ENCODE measurements at places on chromosomes 1 and 21.

DNA sequence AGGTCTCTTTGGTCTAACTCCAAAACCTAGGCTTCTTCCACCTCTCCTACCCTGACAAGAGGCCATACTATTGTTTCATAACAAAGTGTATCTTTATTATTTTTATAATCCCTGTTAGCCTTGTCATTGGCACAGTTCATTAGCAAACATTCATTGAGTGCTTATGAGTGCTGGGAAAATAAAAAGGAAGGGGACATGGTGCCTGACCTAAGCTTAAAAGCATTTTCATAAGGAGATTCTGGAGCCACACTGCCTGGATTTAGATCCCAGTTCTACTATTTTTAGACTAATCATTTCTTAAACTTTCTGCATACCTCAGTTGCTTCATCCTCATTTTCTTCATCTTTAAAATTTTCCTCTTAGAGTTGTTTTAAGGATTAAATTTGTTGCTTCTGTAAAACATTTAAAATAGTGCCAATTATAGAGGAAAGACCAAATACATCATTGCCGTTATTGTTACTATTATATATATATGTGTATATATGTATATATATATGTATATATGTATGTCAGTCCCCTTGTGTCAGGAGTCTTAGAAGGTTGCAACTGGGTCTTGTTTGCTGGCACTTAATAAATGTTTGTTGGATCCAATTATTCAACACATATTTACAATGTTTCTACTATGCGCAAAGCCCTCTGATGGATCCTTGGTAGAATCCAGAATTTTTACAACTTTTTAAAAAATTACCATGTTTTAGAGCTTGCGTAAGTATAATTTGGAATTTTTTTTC is 250.9 kb upstream of the SGIP1 start:
- peaks cover 6% of the 10 kb centered on the region for H3K4me1 ChIP-seq
- H3K27ac ChIP-seq, result no peak overlapping the region
- DNase-seq, result no peak
- H3K4me3 ChIP-seq, result no peak overlapping the region
- H3K36me3 ChIP-seq, result no peaks in the 10 kb centered on the region

DNA sequence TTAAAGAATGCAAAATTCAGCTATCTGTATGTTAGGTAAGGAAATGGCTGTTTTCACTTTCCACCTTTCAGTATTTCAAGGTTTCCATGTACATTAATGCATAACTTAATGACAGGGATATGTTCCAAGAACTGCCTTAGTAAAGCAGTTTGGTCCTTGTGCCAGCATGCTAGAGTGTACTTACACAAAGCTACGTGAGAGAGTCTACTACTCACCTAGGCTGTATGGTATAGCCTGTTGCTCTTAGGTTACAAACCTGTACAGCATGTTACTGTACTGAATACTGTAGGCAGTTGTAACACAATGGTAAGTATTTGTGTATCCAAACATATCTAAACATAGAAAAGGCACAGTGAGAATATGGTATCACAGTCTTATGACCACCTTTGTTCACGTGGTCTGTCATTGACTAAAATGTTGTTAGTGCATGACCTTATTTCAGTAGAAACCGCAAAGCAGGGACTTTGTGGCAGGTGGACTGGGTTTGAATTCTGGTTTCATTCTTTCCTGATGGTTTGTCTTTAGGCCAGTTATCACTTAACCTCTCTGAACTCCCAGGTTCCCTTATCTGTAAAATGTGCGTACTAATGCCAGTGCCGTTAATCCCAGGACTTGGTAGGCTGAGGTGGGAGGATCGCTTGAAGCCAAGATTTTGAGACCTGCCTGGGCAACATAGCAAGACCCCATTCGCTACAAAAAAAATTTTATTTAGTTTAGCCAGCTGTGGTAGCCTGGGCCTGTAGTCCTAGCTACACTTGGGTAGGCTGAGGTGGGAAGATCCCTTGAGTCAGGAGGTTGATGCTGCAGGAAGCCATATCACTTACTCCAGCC is 4.9 kb downstream of the SMYD2 start:
- no peak for DNase-seq
- no peaks in the 10 kb centered on the region for H3K27me3 ChIP-seq
- H3K27ac ChIP-seq, result no peak overlapping the region
- H3K4me3 ChIP-seq, result no peak overlapping the region

- H3K27ac ChIP-seq, result no peak overlapping the region
- peaks cover 3% of the 10 kb centered on the region for H3K4me1 ChIP-seq
- H3K4me3 ChIP-seq, result no peak overlapping the region
Observed at GRCh38 chr1:109782514-109782913, 18.8 kb upstream of the EPS8L3 start.

DNA sequence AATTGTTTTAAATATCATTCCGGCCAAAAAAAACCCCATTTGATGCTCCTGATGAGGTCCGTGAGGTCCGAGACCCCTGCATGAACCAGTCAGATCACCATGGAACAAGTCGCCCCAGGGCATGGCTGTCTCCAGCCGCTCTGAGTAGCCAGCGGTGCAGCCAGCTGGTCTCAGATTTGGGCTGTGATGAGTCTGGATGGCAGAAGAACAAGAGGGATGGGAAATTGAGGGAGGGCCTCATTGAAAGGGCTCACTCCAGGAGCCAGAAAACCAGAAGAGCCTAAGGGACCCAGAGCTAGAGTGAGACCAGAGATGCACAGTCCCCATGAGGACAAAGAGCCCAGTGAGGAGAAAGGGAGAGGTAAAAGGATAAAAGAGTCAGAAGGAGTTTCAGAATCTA is 174.0 kb downstream of the TOMM20 start:
- H3K27ac ChIP-seq, result no peak overlapping the region
- no peak for DNase-seq
- no peaks in the 10 kb centered on the region for H3K27me3 ChIP-seq

DNA sequence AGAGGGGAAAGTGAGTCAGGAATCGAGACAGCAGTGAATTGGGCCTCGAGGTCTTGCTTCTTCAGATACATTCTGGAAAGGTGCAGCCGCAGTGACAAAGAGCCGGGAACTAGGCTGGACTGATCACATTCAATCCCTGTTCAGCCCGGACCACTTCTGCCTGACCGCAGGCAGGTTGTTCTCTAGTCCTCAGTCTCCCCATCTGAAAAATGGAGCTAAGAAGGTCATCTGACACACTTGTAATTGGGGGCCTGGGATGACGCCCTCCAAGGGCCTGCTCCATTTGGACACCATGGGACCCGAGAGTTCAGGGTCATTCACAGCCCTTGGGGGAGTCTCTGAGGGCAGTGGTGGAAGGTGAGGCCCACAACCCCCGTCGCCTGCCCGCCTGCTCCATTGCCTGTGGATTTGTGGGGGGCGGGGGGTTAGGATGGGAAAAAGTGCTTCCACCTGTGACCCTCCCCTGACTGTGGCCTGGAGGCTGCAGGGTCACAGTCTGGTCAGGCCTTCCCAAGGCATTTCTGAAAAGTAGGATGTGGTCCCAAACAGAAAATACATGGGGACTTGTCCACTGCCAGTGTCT is 87.9 kb upstream of the CSF3R start:
- no peaks in the 10 kb centered on the region for H3K36me3 ChIP-seq
- H3K27me3 ChIP-seq, result no peaks in the 10 kb centered on the region
- H3K4me1 ChIP-seq, result no peaks in the 10 kb centered on the region
- no peak overlapping the region for H3K4me3 ChIP-seq
- no peak for DNase-seq
